Urothelium cell line (cell line): ENCODE measurements at places on chromosomes 5 and 9.

DNA sequence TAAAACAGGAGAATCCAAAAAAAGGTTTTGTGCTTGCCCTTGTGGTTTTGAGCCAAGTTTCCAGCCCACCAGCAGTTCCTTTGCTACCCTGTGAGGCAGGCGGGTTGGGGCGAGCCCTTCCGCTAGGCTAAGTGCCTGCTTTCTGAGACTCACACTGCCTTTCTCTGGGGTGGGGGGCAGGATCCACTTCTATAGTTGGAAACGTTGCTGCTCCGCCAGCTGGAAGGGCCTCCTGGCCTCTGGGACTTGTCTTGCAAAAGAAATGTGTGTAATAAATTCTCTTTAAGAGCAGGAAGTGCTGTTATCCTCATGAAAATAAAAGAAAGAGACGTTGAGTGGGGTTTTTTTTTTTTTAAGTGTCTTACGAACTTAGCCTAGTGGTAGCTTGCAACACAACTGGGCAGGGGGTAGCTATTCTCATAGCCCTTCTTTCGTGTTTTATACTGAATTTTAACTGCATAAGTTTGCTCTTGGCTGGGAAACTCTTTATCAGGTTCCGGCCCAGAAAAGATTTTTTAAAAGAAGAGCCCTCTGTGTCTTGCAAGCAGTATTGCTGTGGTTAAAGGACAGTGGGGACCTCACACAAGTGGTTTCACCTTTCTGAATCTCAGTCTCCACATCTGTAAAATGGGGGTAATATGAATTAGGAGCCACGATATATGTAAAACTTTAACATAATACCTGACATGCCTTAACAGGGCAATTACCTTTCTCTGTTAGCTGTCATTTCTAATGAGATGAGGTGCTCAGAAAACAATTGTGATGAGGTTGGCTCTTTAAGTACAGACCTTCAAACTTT, 19.8 kb downstream of the JADE2 start:
- no peak for DNase-seq

DNA sequence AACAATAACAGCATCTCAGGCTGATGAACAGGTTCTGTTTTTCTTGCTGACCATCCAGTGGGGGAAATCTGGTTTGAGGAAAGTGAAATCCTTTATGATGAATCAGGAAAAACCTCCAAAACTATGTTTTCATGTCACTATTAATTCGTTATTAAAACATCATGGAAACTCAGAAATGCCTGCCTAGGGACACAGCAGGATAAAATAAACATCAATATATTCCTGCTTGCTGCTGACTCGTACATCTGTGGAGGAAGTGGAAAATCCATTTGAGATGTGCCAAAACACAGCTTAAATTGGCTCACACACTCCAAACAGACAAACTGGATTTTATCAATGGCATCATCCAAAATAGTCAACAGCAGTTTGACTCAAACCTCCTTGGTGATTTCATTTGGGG, 53.0 kb downstream of the TEK start:
- no peak for DNase-seq

GRCh38 chr9:93254806-93255493, 71.0 kb downstream of the WNK2 start:
- DNase-seq: no peak

- peak; percentile 48 for DNase-seq
Observed at GRCh38 chr9:128007566-128008138, 26.9 kb upstream of the EEIG1 start.

GRCh38 chr5:89129941-89130340, 247.0 kb upstream of the MEF2C start:
- DNase-seq: no peak

DNA sequence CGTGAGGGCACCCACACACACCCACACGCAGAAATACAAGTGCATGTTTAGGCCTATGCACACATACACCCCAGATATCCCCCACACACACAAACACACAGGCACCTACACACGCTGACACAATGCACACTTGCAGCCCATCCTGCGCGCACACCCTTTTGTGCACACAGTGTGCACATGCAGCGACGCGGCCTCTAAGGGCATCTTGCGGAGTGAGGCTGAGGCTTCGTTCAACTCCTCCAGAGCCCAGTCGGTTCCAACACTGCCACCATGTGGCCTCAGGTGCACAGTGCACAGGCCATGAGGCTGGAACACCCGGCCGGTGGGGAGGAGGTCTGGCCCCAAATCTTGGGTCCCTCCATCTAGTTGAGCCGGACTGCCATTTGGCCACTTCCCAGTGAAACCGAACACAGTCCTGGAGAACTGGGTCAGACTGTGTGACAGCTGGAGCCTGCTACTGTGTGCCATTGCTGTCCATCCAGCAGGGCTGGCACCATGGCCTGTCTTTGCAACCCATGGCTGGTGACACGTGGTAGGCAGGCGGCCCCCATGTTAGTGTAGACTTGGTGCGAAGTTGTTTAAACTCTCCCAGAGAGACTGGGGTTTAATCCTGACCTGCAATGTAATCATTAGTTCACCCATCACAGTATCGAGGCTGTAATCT, 97.7 kb upstream of the MVB12B start:
- peak; percentile 77 for DNase-seq

DNA sequence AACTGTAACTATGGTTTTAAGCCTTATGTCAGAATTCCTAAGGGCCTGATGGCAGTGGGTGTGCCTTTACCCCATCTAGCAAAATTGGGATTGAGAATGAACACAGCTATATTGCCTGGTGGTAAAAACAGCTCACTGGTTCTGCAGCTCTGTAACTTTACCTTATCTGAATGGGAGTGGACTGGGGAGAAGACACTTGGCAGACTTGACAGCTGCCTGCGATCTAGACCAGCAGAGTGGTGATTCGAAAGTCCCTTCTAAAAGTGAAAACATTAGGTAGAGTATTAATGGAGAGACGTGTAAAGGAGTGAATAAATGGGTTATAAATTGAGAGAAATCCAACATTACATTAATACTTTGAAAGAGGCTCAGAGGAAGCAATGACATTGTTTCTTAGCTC, 289.1 kb upstream of the EDIL3 start:
- no peak for DNase-seq

DNA sequence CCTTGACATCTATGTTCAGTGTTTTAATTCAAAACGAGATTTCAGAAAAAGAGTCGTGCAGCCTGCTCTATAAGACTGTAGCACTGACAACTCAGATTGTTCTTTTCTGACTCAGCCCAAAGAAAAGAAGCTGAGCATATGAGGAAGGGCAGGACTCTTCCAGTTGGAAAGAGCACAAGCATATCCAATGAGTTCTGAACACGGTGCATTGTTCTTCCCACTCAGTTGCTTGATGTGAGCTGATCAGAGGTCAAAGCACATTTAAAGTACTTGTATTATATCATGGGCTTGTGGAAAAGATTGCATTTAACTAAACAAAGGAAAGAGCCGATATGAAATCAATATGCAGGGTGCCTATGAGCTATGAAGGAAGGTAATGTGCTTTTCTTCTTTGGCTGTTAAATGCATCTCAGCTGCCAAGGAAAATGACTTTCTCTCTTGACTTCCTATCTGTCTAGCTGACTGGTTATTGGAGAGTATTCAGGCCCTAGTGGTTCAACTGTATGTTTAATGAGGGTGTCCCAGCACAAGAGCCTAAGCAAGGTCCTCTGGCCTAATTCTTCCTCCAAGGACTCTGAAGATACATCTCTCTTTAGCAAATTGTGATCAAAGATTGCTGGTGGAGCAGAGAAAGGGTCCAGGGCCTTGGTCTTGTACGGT, 226.6 kb upstream of the PPP1R2B start:
- no peak for DNase-seq

DNA sequence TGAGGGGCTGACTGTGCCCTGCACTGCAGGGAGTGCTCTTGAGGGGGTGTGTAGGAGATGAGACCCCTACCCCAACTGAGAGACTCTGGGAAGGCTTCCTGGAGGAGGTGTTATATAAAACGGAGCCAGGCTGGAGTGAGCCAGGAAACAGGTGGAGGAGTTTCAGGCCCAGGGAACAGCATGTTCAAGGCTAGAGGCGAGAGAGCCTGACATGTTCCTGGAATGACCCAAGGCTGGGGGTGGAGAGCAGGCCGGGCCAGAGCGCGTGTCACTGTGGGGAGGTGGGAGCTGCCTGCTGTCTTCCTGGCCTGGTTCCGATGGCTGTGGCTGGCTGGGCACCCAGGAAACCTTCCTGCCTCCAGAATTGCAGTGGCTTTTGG, 48.7 kb downstream of the RXRA start:
- DNase-seq: no peak

GRCh38 chr5:963673-964531, 44.7 kb upstream of the NKD2 start:
- no peak for DNase-seq

DNA sequence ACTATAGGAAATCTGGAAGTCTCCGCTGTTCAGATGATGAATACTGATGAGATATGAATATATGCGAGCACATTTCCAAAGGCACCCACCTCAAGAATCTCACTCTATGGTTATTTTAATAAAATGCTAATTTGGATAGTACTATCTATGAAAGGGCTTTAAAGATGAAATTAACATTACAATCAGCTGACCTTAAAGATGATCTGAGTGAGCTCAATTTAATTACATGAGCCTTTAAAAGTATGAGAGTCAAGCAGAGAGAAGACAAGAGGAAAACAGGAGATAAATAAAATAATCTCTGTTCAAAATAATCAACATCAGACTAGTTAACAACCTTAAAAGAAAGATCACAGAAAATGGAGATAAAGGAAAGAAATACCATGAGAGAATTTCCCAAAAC, 474.1 kb upstream of the TUSC1 start:
- DNase-seq: no peak

DNA sequence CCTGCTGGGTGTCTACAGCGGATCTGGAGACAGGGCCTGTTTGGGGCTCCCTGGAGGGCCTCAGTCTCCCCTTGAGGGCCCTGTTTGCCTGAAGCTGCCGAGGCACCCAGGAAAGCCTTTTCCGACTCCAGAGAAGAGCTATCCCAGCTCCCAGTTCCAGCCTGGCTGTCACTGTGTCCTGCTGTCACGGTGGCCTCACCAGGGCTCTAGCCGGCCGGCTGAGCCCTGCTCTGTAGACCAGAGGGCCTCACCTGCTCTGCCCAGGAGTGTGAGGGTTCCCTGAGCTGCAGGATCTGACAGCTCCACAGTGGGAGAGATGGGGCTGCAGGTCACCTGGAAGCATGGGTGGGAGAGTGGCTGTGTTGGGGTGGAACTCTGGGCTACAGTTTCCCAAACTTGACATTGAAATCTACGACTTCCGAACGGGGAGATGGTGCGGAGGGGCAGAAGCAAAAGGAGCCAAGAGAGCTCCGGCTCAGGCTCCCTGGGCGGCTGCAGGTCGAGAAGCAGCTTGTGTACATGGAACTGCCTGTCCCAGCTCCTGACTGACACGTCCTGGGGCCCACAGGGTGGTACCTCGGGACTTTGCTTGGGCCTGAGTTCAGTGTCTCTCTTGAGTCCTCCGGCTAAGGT, 94.9 kb downstream of the CACNA1B start:
- no peak for DNase-seq

GRCh38 chr9:76738402-76738801, 25.8 kb upstream of the PCA3 start:
- no peak for DNase-seq

- DNase-seq: no peak
Observed at GRCh38 chr9:103997856-103998370, 96.2 kb upstream of the SMC2 start.

DNA sequence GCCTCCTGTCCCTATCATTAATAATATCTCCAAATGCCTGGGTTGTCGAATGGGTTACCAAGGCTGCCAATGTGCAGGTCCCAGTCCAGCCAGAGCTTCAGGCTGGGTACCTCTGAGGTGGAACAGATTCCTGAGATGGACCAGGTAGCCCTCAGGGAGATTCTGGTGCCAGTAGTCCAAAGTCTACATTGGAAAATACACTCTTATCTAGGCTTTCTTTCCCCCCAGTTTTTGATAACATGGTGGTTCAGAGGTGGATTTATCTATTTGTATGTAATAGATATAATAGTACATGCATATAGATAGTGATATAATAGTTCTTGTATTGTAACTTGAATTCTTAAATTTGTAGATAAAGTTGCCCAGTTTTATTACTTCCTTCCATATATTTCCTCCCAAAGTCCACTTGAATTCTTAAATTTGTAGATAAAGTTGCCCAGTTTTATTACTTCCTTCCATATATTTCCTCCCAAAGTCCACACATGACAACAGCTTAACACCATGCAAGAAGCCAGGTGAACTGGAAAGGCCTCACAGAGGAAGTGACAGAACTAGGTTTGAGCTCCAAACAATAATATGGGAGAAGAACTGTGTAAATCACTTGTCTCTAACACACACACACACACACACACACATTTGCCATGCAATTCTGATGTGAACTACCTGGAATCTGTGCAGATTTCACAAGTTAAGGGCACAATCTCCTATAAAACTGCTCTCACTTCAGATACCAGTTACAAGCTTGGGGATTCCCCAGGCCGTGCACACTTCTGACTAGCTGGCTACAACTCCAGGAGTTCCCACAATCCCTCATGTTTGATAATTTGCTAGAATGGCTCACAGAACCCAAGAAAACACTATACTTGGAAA, 30.7 kb upstream of the ERAP1 start:
- DNase-seq: no peak

DNA sequence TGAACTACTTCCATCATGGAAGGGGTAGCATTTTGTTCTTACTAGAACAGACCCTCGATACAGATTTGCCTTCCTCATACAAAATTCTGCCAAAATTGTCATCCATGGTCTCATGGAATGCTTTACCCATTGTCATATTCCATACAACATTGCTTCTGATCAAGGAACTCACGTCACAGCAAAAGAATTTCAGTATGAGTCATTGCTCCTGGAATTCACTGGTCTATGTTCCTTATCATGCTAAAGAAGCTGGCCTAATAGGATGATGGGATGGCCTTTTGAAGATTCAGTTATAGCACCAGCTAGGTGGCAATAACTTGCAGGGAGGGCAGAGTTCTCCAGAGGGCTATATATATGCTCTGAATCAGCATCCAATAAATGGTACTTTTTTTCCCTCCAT, 18.2 kb upstream of the FNIP1 start:
- peak; percentile 71 for DNase-seq

GRCh38 chr9:133103987-133104505, 17.0 kb downstream of the RALGDS start:
- DNase-seq: no peak

DNA sequence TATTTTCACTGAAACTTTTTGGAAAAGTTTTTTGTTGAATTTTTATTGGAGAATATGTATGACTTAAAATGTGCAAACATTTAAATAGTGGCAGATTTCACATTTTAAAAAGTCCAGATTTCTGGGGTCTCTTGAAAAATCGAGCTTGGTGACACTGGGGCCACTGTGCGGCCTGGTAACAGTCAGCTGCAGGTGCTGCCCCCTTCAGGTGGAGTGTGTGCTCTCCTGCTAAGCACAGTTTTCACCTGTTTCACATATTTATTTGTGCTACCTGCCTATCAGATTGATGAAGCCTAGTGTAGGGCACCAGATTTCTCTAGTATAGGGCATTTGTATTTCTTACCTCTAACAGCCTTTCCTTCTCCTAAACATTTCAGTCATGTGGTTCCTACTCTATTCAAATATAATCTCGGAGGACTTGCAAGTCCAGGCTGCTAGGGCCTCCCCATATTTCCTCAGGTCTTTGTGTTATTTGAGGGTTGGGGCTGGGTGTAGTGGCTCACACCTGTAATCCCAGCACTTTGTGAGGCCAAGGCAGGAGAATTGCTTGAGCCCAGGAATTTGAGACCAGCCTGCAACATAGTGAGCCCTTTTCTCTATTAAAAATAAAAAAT, 95.8 kb upstream of the KLF9 start:
- DNase-seq: peak; percentile 26

- DNase-seq: no peak
Observed at GRCh38 chr5:171598641-171599152, 179.2 kb downstream of the FGF18 start.

- DNase-seq: peak; percentile 49
Observed at GRCh38 chr5:56480705-56481427, 247.7 kb upstream of the ANKRD55 start.

- no peak for DNase-seq
Observed at GRCh38 chr9:97397220-97397619, 14.7 kb upstream of the TDRD7 start.
